Activated T-helper 17 cell treated with anti-CD3 and anti-CD28 coated beads, Interleukin-2, amount 50 U/mL, for 72 hours (primary cell): ENCODE measurements at places on chromosomes 7 and 10. TPM values are rescaled to one million over a fixed set of nuclear protein-coding genes. Genes with fewer than 3 reads are reported as not detected.

GRCh38 chr7:66921918-66922486 is 977 bp downstream of the TMEM248 start:
- peaks cover 44% of the 10 kb centered on the region for H3K36me3 ChIP-seq
- peak overlapping the region; percentile 92 for H3K4me3 ChIP-seq
- ATAC-seq = no peak
- peaks cover 17% of the 10 kb centered on the region for H3K4me1 ChIP-seq

The TMEM196 gene
- total RNA-seq = not detected

- H3K27me3 ChIP-seq = peaks cover 9% of the 10 kb centered on the region
- no peak overlapping the region for H3K27ac ChIP-seq
- no peak for ATAC-seq
- no peaks in the 10 kb centered on the region for H3K36me3 ChIP-seq
- no peaks in the 10 kb centered on the region for H3K4me1 ChIP-seq
Measured at GRCh38 chr10:34854147-34854601, 39.1 kb upstream of the PARD3 start.

The UPK3BL2 gene
- total RNA-seq = 45.7 TPM

GRCh38 chr7:43652364-43652763 is 69.5 kb downstream of the STK17A start:
- H3K4me1 ChIP-seq = peaks cover 39% of the 10 kb centered on the region
- peak overlapping the region; percentile 76 for H3K4me3 ChIP-seq
- peaks cover 49% of the 10 kb centered on the region for H3K36me3 ChIP-seq
- ATAC-seq = no peak
- H3K27ac ChIP-seq = peak overlapping the region; percentile 87

DNA sequence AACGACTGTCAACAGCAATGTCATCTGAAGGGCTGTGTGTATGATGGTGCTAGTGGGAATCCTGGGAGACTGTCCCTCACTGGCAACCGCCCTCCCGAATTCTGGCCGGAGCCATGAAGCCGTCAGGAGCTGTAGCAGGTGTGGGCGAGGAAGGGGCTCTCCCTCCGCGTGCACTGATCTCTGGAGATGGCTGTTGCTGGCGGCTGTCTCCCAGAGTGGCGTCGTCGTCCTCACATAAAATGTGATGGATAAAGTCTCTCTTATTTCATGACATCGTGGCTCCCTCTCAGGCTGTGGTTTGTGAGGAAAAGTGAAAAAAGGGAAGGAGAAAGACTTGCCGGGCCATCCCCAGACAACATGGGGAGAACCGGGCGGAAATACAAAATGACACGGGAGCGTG is 216.5 kb downstream of the DNAJB6 start:
- H3K36me3 ChIP-seq = no peaks in the 10 kb centered on the region
- no peak for ATAC-seq
- no peak overlapping the region for H3K4me3 ChIP-seq
- H3K27ac ChIP-seq = no peak overlapping the region
- H3K27me3 ChIP-seq = no peaks in the 10 kb centered on the region

The PIK3CG gene
- total RNA-seq = 21.6 TPM

The PRKAG2 gene
- 21.6 TPM for total RNA-seq

- ATAC-seq = no peak
- peaks cover 64% of the 10 kb centered on the region for H3K36me3 ChIP-seq
- no peaks in the 10 kb centered on the region for H3K27me3 ChIP-seq
- H3K4me1 ChIP-seq = peaks cover 25% of the 10 kb centered on the region
- peak overlapping the region; percentile 92 for H3K4me3 ChIP-seq
Measured at GRCh38 chr7:155298288-155298833, 683 bp downstream of the INSIG1 start.

DNA sequence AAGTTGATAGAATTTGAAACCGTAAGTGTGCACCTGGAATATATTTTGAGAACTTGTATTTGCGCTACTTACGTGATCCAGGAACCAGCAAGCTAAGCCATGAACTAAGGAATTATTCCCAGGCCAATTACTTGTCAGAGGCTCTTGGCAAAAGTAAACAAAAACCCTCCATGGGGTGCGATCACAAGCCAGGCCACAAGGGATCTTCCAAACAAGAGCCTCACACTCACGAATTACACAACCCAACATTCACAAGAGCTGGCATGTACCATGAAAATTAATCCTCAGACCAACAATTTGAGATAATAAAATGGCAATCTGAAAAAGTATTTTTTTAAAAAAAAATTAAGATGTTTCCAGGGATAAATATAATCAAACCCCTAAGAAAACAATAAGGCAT is 467.0 kb upstream of the AKR1E2 start:
- peaks cover under 1% of the 10 kb centered on the region for H3K4me1 ChIP-seq
- ATAC-seq = no peak
- H3K27me3 ChIP-seq = no peaks in the 10 kb centered on the region
- no peak overlapping the region for H3K4me3 ChIP-seq

GRCh38 chr7:70590126-70590854 is 541.7 kb upstream of the GALNT17 start:
- no peaks in the 10 kb centered on the region for H3K4me1 ChIP-seq
- H3K4me3 ChIP-seq = no peak overlapping the region
- no peak for ATAC-seq
- no peaks in the 10 kb centered on the region for H3K36me3 ChIP-seq
- H3K27ac ChIP-seq = no peak overlapping the region

The PUS7 gene
- 37.2 TPM for total RNA-seq
